Activated naive CD4-positive, alpha-beta T cell treated with anti-CD3 and anti-CD28 coated beads, Interleukin-2, amount 10 ng/mL, durations not matched to agents 7 days and 5 days (primary cell): ENCODE measurements at places on chromosomes 3 and 15.
A peak's percentile ranks its signal among the peaks of the same experiment; 100 is the strongest.

DNA sequence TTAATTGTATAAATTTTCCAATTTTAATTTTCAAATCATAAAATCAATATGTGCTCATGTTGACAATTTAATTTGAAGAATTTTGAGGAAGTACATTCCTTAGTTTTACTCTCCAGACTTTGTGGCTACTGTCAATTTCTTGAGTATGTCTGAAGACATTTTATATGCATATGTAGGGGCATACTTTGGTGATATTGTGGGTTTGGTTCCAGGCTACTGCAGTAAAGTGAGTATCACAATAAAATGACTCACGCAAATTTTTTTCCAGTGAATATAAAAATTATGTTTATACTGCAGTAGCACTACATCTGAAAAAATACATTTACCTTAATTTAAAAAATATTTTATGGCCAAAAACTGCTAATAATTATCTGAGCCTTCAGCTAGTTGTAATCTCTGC, 123.2 kb upstream of the PLCL2 start:
- H3K36me3 ChIP-seq, result no peaks in the 10 kb centered on the region
- H3K4me3 ChIP-seq, result no peak overlapping the region

- no peak for DNase-seq
- H3K4me3 ChIP-seq, result no peak overlapping the region
- H3K27ac ChIP-seq, result no peak overlapping the region
- H3K36me3 ChIP-seq, result no peaks in the 10 kb centered on the region
Observed at GRCh38 chr15:48471073-48471472, 139.8 kb downstream of the DUT start.

DNA sequence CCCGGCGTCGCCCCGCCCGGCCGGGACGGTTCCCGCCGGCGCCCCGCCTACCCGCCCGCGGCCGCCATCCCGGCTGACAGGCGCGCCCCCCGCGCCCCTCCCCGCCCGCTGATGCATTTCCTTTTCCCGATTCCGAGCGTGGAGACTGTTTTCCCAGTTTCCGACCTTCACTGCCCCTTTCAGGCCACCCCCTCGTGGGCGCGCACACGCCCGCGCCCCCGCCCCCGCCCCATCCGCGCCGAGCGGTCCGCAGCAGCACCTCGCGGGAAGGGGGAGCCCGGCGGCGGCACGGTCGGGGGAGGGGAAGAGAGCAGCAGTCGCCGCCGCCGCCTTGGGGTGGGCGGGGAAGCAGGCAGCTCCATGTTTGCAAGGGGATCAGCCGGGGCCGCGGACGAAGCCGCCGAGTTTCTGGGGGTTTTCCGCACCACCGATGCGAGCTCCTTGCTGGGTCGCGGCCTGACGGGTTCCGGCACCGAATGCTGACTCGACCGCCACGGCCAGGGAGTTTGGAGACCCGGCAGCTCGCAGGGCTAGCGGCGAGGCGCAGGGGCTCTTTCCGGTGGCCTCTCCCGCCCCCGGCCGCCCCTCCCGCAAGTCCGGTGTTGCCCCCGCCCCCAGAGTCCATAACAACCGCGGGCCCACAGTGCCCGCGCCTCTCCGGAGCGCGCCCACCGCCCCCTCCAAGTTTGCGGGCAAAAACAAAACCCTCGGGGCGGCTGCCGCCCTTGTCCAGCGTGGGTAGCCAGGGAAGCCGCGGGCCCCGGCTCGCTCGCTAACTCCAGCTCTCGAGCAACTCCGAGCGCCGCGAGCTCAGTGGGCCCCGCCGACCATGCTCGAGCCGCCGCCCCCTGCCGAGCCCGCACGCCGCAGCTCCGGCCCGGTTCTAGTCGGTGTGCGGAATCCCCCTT, 3.2 kb upstream of the SIN3A start:
- H3K4me1 ChIP-seq, result peaks cover 22% of the 10 kb centered on the region
- DNase-seq, result peak; percentile 86
- peaks cover 1% of the 10 kb centered on the region for H3K36me3 ChIP-seq
- peak overlapping the region; percentile 82 for H3K4me3 ChIP-seq

- H3K27me3 ChIP-seq, result no peaks in the 10 kb centered on the region
- peaks cover 6% of the 10 kb centered on the region for H3K4me1 ChIP-seq
- DNase-seq, result no peak
- no peaks in the 10 kb centered on the region for H3K36me3 ChIP-seq
- no peak overlapping the region for H3K27ac ChIP-seq
- H3K4me3 ChIP-seq, result no peak overlapping the region
Observed at GRCh38 chr3:169515132-169515531, 148.4 kb downstream of the MECOM start.

GRCh38 chr3:47007482-47008233, 28.2 kb downstream of the NBEAL2 start:
- H3K4me3 ChIP-seq, result no peak overlapping the region
- no peak for DNase-seq
- peaks cover 49% of the 10 kb centered on the region for H3K36me3 ChIP-seq
- H3K27me3 ChIP-seq, result no peaks in the 10 kb centered on the region
- H3K27ac ChIP-seq, result no peak overlapping the region

- no peaks in the 10 kb centered on the region for H3K4me1 ChIP-seq
- no peak overlapping the region for H3K4me3 ChIP-seq
- H3K27ac ChIP-seq, result no peak overlapping the region
- DNase-seq, result no peak
- H3K27me3 ChIP-seq, result no peaks in the 10 kb centered on the region
Observed at GRCh38 chr3:27221264-27221932, 147.8 kb downstream of the NEK10 start.

DNA sequence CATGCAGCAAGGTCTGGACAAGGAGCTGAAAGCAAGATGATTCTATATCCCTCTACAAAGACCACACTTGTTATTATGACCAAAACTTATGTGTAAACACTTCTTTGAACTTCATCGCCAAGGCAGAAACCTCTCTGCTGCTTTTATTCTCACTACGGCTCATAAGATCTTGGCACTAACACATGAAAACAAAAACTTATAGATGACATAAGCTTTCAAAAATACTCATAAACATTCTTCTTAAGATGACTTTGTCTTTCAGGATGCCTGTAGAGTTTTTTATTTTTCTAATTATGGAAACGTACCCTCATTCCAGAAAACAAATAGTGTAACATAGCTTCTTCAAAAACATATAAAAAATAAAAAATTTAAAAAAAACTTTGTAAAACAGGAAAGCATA, 12.5 kb upstream of the C15orf61 start:
- no peaks in the 10 kb centered on the region for H3K4me1 ChIP-seq
- H3K27ac ChIP-seq, result no peak overlapping the region
- H3K27me3 ChIP-seq, result no peaks in the 10 kb centered on the region

GRCh38 chr15:25787381-25787780, 75.7 kb downstream of the ATP10A start:
- H3K27me3 ChIP-seq, result no peaks in the 10 kb centered on the region
- H3K27ac ChIP-seq, result no peak overlapping the region
- peaks cover 46% of the 10 kb centered on the region for H3K4me1 ChIP-seq
- H3K36me3 ChIP-seq, result no peaks in the 10 kb centered on the region
- no peak overlapping the region for H3K4me3 ChIP-seq

DNA sequence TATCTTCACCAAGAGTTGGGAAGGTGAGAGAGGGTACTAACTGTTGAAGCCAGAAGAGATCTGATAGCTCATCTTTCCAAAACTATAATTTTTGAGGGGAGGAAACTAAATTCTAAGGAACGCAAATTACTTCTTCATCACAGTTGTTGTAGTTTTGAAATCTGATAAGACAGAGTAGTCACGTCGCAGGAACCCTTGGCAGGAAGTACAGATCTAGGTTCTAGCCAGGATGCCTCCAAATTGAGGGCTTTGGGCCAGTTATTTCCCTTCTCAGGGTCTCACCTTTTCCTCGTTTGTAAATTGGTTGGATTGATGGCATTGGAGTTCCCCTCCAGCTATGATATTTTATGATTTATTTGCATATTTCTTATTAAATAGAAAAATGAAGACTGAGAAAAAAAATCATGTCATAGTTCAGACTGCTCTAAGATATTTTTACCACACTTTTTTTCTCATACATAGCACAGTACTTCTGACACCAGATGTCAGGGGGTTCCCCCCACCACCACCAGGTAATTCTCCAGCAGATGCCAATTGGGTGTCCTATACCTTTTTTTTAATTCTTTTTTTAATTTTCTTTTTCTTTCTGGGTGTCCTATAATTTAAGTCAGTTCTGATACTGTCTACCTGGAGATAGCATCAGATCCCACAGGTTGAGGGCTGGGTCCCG, 32.3 kb upstream of the APH1B start:
- peak overlapping the region; percentile 77 for H3K27ac ChIP-seq
- no peak overlapping the region for H3K4me3 ChIP-seq
- H3K4me1 ChIP-seq, result peaks cover 35% of the 10 kb centered on the region
- DNase-seq, result peak; percentile 26

DNA sequence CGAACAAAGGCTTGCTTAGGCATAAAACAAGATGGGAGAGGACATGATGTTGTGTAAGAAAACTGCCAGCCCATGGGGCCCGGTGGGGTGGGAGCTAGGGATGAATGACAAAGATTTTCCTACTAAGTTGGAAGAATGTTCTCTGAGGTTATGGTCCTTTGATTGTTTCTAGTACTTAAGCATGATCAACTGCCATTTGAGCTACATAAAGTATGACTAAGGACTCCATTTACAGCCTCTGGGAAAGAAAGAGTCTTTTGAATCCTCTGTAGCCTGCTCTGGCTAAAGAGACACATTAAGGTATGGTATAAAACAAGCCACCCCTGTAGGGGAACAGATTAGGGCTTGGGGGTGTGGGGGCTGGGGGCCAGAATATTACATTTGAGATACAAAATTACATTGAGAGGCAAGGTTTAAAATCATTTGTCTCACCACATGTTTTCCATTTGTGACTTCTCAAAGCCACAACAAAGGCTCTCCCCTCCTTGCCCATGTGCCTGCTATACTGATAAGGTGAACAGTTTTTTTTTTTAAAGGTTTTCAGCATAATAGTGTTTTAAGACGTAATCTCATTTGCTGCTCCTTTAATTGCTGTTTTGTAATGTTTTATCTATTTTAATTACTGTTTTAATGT, 323.4 kb downstream of the CHST2 start:
- H3K36me3 ChIP-seq, result peaks cover 4% of the 10 kb centered on the region
- DNase-seq, result no peak
- no peaks in the 10 kb centered on the region for H3K27me3 ChIP-seq
- no peak overlapping the region for H3K27ac ChIP-seq
- H3K4me1 ChIP-seq, result peaks cover 24% of the 10 kb centered on the region
- no peak overlapping the region for H3K4me3 ChIP-seq

- H3K4me3 ChIP-seq, result no peak overlapping the region
- peaks cover 13% of the 10 kb centered on the region for H3K36me3 ChIP-seq
- H3K27me3 ChIP-seq, result no peaks in the 10 kb centered on the region
- peaks cover 36% of the 10 kb centered on the region for H3K4me1 ChIP-seq
Observed at GRCh38 chr3:4719046-4719501, 225.9 kb downstream of the ITPR1 start.

GRCh38 chr15:39834256-39834655, 51.6 kb upstream of the FSIP1 start:
- peaks cover 30% of the 10 kb centered on the region for H3K27me3 ChIP-seq
- DNase-seq, result no peak
- H3K27ac ChIP-seq, result no peak overlapping the region
- H3K4me1 ChIP-seq, result no peaks in the 10 kb centered on the region
- H3K4me3 ChIP-seq, result no peak overlapping the region
- no peaks in the 10 kb centered on the region for H3K36me3 ChIP-seq

GRCh38 chr3:49013738-49014660, 4.4 kb downstream of the DALRD3 start:
- H3K4me3 ChIP-seq, result no peak overlapping the region
- H3K27me3 ChIP-seq, result no peaks in the 10 kb centered on the region
- peaks cover 27% of the 10 kb centered on the region for H3K36me3 ChIP-seq
- H3K4me1 ChIP-seq, result peaks cover 30% of the 10 kb centered on the region

- H3K27me3 ChIP-seq, result no peaks in the 10 kb centered on the region
- no peaks in the 10 kb centered on the region for H3K4me1 ChIP-seq
- H3K27ac ChIP-seq, result no peak overlapping the region
- H3K4me3 ChIP-seq, result no peak overlapping the region
- no peaks in the 10 kb centered on the region for H3K36me3 ChIP-seq
- peak; percentile 26 for DNase-seq
Observed at GRCh38 chr3:192130534-192131132, 596.7 kb downstream of the FGF12 start.

- no peaks in the 10 kb centered on the region for H3K4me1 ChIP-seq
- no peak overlapping the region for H3K27ac ChIP-seq
- peaks cover 9% of the 10 kb centered on the region for H3K36me3 ChIP-seq
- DNase-seq, result no peak
- no peak overlapping the region for H3K4me3 ChIP-seq
Observed at GRCh38 chr3:134161898-134162615, 88.6 kb downstream of the RYK start.

GRCh38 chr15:101320501-101321052, 25.5 kb upstream of the SNRPA1 start:
- no peaks in the 10 kb centered on the region for H3K36me3 ChIP-seq
- peaks cover 20% of the 10 kb centered on the region for H3K4me1 ChIP-seq
- DNase-seq, result peak; percentile 83
- peaks cover 9% of the 10 kb centered on the region for H3K27me3 ChIP-seq

- no peak overlapping the region for H3K4me3 ChIP-seq
- H3K36me3 ChIP-seq, result peaks cover 31% of the 10 kb centered on the region
- H3K4me1 ChIP-seq, result peaks cover 64% of the 10 kb centered on the region
- no peak overlapping the region for H3K27ac ChIP-seq
- no peaks in the 10 kb centered on the region for H3K27me3 ChIP-seq
- DNase-seq, result no peak
Observed at GRCh38 chr3:112360561-112360960, 27.6 kb downstream of the CD200 start.

GRCh38 chr15:77836906-77837648, 204.4 kb upstream of the LINGO1 start:
- DNase-seq, result peak; percentile 12
- no peak overlapping the region for H3K4me3 ChIP-seq
- no peaks in the 10 kb centered on the region for H3K4me1 ChIP-seq

- no peak overlapping the region for H3K27ac ChIP-seq
- no peak overlapping the region for H3K4me3 ChIP-seq
- H3K36me3 ChIP-seq, result peaks cover 2% of the 10 kb centered on the region
Observed at GRCh38 chr3:126541628-126542339, 16.9 kb downstream of the C3orf22 start.

- no peak overlapping the region for H3K4me3 ChIP-seq
- no peak for DNase-seq
- H3K27ac ChIP-seq, result peak overlapping the region; percentile 80
- H3K27me3 ChIP-seq, result no peaks in the 10 kb centered on the region
Observed at GRCh38 chr3:31521468-31521867, 11.3 kb upstream of the STT3B start.

GRCh38 chr3:128581566-128581965, 69.1 kb downstream of the RPN1 start:
- DNase-seq, result no peak
- H3K27ac ChIP-seq, result no peak overlapping the region
- H3K4me1 ChIP-seq, result no peaks in the 10 kb centered on the region

DNA sequence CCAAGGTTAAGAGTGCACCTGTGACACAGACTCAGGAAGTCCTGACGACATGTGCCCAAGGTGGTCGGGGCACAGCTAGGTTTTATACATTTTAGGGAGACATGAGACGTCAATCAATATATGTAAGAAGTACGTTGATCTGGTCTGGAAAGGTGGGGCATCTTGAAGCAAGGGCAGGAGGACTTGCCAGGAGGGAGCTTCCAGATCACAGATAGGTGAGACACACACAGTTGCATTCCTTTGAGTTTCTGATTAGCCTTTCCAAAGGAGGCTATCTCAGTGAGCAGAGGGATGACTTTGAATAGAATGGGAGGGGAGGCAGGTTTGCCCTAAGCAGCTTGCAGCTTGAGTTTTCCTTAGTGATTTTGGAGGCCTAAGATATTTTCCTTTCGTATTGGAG, 257.4 kb downstream of the CGGBP1 start:
- no peak overlapping the region for H3K27ac ChIP-seq
- H3K4me3 ChIP-seq, result no peak overlapping the region
- H3K36me3 ChIP-seq, result no peaks in the 10 kb centered on the region
- H3K27me3 ChIP-seq, result peaks cover 18% of the 10 kb centered on the region
- DNase-seq, result no peak
